ENCODE measurements at places on chromosomes 2 and 18. TPM values are rescaled to one million over a fixed set of nuclear protein-coding genes. Genes with fewer than 3 reads are reported as not detected.

ERFE gene
- not detected for total RNA-seq

DNA sequence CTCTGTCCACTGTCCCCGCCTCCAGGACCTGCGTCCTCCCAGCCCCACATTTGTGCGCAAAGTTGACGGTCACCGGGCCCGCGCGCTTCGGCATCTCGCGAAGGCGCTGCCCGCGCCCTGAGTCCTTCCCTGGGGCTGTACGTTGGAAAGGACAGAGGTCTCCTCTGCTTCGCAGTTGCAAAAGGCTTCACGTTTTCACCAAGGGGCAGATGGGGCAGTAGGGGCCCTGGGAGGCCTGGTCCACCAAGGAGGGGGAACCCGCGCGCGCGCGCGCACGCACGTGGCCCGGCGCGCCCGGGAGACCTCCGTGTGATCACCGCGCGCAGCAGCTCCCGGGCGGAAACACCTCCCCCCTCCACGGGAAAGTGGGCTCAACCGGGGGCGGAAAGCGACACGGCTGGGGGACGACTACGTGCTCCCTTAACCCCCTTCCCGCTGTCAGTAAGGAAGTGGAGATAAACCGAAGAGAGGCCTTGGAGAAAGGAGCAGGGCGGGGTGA, 21.9 kb downstream of the TEX44 start:
- H3K4me3 ChIP-seq = peak overlapping the region; percentile 51
- no peaks in the 10 kb centered on the region for H3K27me3 ChIP-seq
- no peaks in the 10 kb centered on the region for H3K36me3 ChIP-seq
- peak overlapping the region; percentile 98 for H3K27ac ChIP-seq
- DNase-seq = no peak

GRCh38 chr2:98761267-98761781, 30.4 kb upstream of the MGAT4A start:
- no peak overlapping the region for H3K4me3 ChIP-seq
- H3K4me1 ChIP-seq = no peaks in the 10 kb centered on the region
- no peak overlapping the region for H3K27ac ChIP-seq
- no peak for DNase-seq
- H3K36me3 ChIP-seq = no peaks in the 10 kb centered on the region
- H3K27me3 ChIP-seq = no peaks in the 10 kb centered on the region

NEU2 gene
- not detected for total RNA-seq

GRCh38 chr2:204686406-204686805, 141.1 kb downstream of the PARD3B start:
- no peak for DNase-seq
- no peaks in the 10 kb centered on the region for H3K27me3 ChIP-seq
- H3K4me3 ChIP-seq = no peak overlapping the region
- H3K36me3 ChIP-seq = no peaks in the 10 kb centered on the region
- H3K27ac ChIP-seq = peak overlapping the region; percentile 62

DNA sequence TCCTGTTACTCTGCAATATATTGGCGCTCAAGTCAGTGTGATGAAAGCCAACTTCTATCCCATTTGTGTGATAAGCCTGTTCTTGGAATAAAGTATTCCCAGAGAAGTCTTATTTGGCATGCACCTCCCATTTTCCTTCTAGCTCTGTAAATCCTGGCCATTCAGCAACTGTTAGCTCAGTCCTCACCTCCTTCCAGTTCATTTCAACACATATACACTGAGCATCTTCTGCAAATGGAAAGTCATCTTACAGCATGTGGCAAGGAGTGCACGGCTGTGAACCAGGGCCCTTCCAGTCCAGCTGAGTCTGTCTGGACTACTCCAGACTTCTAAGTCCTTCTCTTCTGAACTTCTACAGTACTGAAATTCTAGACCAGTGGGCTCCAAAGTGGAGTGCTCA, 53.1 kb downstream of the SPATS2L start:
- H3K27me3 ChIP-seq = no peaks in the 10 kb centered on the region
- H3K4me3 ChIP-seq = no peak overlapping the region
- no peak for DNase-seq
- no peaks in the 10 kb centered on the region for H3K36me3 ChIP-seq

EFR3B gene
- total RNA-seq = 1.8 TPM

KIF5C gene
- 7.6 TPM for total RNA-seq

RTP5 gene
- total RNA-seq = 0.16 TPM

VSNL1 gene
- total RNA-seq = 0.27 TPM

BCL11A gene
- total RNA-seq = 17.4 TPM

GRCh38 chr2:178871536-178871935, 64.3 kb upstream of the TTN start:
- no peaks in the 10 kb centered on the region for H3K36me3 ChIP-seq
- H3K4me1 ChIP-seq = no peaks in the 10 kb centered on the region
- no peak for DNase-seq
- no peak overlapping the region for H3K27ac ChIP-seq
- H3K27me3 ChIP-seq = no peaks in the 10 kb centered on the region
- H3K4me3 ChIP-seq = no peak overlapping the region

GRCh38 chr2:120976501-120977307, 241.0 kb downstream of the GLI2 start:
- no peak overlapping the region for H3K4me3 ChIP-seq
- no peaks in the 10 kb centered on the region for H3K27me3 ChIP-seq
- H3K27ac ChIP-seq = no peak overlapping the region
- DNase-seq = no peak
- H3K36me3 ChIP-seq = peaks cover 64% of the 10 kb centered on the region

DNA sequence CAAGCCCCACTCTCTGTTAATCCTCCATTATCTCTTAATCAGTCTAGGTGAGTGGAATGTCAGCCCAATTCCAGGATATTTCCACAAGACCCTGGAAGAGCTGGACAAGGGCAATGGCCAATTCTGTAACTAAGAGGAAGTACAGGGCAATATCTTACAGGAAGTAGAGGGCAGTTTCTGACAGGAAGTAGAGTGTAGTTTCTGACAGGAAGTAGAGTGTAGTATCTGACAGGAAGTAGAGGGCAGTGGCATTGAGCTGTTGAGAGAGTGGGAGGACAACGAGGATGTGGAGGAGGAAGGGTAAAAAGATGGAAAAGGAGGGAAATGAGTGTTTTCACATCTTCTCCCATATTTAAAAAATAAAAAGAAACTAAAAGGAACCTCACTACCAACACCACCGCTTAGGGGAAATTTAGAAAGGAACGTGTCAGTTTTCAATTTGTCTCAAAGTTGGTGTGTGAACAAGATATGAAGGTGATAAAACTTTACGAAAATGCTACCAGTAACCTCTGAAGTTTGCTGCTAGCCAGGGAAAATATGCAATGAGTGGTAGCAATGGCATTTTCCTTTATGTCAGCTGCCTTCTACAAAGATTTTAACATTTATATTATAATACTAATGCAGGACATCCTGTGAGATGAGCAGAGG, 430.9 kb upstream of the HNRNPA3 start:
- H3K4me1 ChIP-seq = no peaks in the 10 kb centered on the region
- H3K36me3 ChIP-seq = no peaks in the 10 kb centered on the region
- no peak overlapping the region for H3K4me3 ChIP-seq

SNTG2 gene
- total RNA-seq = 2.8 TPM

PROM2 gene
- 1.5 TPM for total RNA-seq

FZD7 gene
- 51.2 TPM for total RNA-seq

- H3K4me1 ChIP-seq = no peaks in the 10 kb centered on the region
- H3K36me3 ChIP-seq = no peaks in the 10 kb centered on the region
- no peak for DNase-seq
- no peak overlapping the region for H3K27ac ChIP-seq
Observed at GRCh38 chr18:4691836-4692235, 236.7 kb upstream of the DLGAP1 start.

GRCh38 chr2:170214309-170214948, 36.5 kb downstream of the MYO3B start:
- DNase-seq = no peak
- no peaks in the 10 kb centered on the region for H3K36me3 ChIP-seq
- peaks cover 9% of the 10 kb centered on the region for H3K4me1 ChIP-seq
- H3K27me3 ChIP-seq = no peaks in the 10 kb centered on the region
- no peak overlapping the region for H3K4me3 ChIP-seq

DNA sequence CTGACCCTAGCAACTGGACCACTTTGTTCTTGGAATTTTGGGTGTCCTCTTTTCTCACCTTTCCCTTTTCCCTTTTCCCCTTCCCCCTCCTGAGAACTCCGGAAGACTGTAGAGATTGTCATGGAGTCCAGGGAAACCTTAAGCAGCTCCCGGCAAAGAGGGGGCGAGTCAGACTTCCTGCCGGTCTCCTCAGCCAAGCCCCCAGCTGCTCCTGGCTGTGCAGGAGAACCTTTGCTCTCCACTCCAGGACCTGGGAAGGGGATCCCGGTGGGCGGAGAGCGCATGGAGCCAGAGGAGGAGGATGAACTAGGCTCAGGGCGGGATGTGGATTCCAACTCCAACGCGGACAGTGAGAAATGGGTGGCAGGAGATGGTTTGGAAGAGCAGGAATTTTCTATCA, 20.5 kb downstream of the SETBP1 start:
- peak; percentile 73 for DNase-seq
- H3K36me3 ChIP-seq = no peaks in the 10 kb centered on the region
- H3K4me1 ChIP-seq = peaks cover 65% of the 10 kb centered on the region

DNA sequence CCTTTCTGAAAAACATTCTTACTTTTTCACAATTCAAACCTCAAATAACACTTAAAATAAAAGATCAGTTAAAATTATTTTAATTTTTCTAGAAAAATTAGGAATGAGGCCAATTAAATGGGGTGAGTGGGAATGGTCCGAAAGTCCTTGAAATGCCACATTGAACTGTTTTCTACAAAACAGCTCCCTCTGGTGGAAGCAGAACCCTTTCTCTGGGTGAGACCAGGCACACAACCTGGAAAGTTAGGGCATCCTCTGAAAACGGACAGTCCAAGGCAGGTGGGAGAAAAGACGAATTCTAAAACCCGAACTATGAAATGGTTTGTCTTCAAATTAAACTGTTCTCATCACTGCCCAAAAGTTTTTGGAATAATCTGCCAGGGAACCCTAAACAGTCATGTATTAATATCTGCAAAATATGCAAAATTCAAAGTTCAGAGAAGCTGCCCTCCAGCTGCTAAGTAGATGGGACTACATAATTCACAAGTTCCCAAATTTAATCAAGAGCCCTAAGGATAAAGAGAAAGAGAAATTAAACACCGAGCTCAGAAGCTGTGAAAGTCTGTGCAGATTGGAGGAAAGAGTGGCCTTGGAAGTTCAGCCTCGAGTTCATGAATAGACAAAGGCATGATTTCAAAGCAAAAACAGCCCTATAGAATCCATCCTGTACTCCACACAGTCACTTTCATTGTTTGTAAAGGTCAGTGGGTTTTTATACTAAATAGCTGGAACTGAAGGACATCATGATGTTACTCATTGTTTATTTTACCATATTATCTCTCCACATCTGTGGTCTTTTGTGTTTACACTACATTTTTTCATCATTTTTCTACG, 108.3 kb downstream of the PIEZO2 start:
- no peak overlapping the region for H3K27ac ChIP-seq
- no peak for DNase-seq
- H3K4me1 ChIP-seq = no peaks in the 10 kb centered on the region
- no peak overlapping the region for H3K4me3 ChIP-seq
- H3K36me3 ChIP-seq = no peaks in the 10 kb centered on the region

- peaks cover 4% of the 10 kb centered on the region for H3K4me1 ChIP-seq
- DNase-seq = no peak
- no peaks in the 10 kb centered on the region for H3K36me3 ChIP-seq
- no peaks in the 10 kb centered on the region for H3K27me3 ChIP-seq
Observed at GRCh38 chr18:61954096-61954746, 61.4 kb upstream of the RNF152 start.

DNA sequence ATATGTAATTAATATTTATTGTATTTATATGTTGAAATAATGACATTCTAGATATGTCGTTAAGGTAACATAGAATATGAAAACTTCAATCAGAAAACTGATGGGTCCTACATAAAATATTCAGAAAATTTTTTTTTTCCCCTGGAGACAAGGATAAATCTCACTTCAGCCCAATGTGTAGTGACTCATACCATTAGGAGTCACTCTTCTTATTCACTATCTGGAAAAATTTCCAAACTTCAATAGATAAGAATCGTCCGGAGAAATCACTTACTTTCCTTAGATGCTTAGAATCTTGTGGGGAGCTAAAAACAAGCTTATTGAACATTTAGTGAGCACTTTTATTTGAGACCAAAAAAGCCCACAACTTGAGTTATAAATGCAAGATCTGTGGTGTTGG, 4.6 kb downstream of the SERPINB13 start:
- no peak overlapping the region for H3K4me3 ChIP-seq
- no peak for DNase-seq
- no peaks in the 10 kb centered on the region for H3K27me3 ChIP-seq
- H3K4me1 ChIP-seq = no peaks in the 10 kb centered on the region
- H3K36me3 ChIP-seq = no peaks in the 10 kb centered on the region
- H3K27ac ChIP-seq = no peak overlapping the region

DLGAP1 gene
- 2.6 TPM for total RNA-seq

DNA sequence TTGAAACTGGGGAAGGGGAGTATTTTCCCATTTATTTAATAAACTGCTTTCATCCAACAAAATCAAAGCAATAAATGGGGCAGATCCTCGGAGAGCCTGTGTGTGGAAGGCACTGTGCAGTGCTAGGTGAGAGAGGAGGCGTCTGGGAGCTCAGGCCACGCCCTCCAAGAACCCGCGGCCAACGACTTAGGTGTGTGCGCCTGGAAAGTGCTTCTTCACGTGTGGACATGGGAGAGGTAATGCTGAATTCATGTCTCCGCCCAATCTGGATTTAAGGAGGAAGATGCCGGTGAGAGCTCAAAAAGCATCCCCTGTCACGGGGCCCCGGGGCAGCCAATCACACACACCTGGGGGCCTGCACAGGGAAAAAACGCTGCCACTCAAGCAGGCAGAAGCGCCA, 77.4 kb downstream of the HDAC4 start:
- H3K4me3 ChIP-seq = no peak overlapping the region
- no peaks in the 10 kb centered on the region for H3K36me3 ChIP-seq
- H3K27ac ChIP-seq = peak overlapping the region; percentile 92
- H3K27me3 ChIP-seq = no peaks in the 10 kb centered on the region
- no peak for DNase-seq

AQP12B gene
- total RNA-seq = not detected

- H3K36me3 ChIP-seq = peaks cover 74% of the 10 kb centered on the region
- no peaks in the 10 kb centered on the region for H3K27me3 ChIP-seq
- no peak for DNase-seq
- H3K4me3 ChIP-seq = no peak overlapping the region
- H3K27ac ChIP-seq = no peak overlapping the region
Observed at GRCh38 chr2:232577841-232578240, 27.4 kb downstream of the EIF4E2 start.

GRCh38 chr18:37496568-37496967, 69.0 kb downstream of the CELF4 start:
- no peak overlapping the region for H3K27ac ChIP-seq
- no peaks in the 10 kb centered on the region for H3K36me3 ChIP-seq
- no peak overlapping the region for H3K4me3 ChIP-seq
- no peak for DNase-seq

- H3K36me3 ChIP-seq = no peaks in the 10 kb centered on the region
- no peaks in the 10 kb centered on the region for H3K27me3 ChIP-seq
- H3K4me3 ChIP-seq = no peak overlapping the region
- peak; percentile 75 for DNase-seq
Observed at GRCh38 chr2:102065675-102066252, 74.0 kb downstream of the IL1R2 start.

DNA sequence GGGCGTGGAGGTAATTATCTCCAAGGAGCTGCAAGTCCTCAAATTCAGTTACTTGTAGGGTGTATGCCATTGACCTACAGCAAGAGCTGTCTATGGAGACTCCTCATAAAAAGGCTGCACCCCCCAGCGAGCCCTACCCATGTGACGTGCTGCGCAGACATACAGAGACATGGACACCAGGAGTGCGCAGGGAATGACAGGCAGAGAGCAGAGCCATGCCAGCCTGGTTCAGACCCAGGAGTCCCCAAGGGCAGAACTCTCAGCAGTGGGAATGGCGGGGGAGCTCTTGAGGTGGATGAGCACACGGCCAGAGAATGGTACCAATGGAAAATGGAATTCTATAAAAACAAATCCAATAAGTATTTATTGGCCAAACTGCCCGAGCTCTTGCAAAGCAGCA, 310.1 kb downstream of the MYCN start:
- no peaks in the 10 kb centered on the region for H3K27me3 ChIP-seq
- no peak overlapping the region for H3K4me3 ChIP-seq
- DNase-seq = no peak
- no peaks in the 10 kb centered on the region for H3K4me1 ChIP-seq
